ENCODE measurements at places on chromosomes 3 and 15.

- H3K27ac ChIP-seq: no peak overlapping the region
- H3K4me3 ChIP-seq: no peak overlapping the region
- H3K27me3 ChIP-seq: no peaks in the 10 kb centered on the region
- no peak for DNase-seq
- no peaks in the 10 kb centered on the region for H3K4me1 ChIP-seq
Observed at GRCh38 chr3:130299531-130299930, 45.9 kb upstream of the COL6A5 start.

GRCh38 chr3:52106951-52107611 lies 47.1 kb downstream of the POC1A start:
- no peak overlapping the region for H3K27ac ChIP-seq
- H3K27me3 ChIP-seq: no peaks in the 10 kb centered on the region
- H3K4me3 ChIP-seq: no peak overlapping the region
- no peaks in the 10 kb centered on the region for H3K36me3 ChIP-seq

- no peak overlapping the region for H3K4me3 ChIP-seq
- H3K27ac ChIP-seq: peak overlapping the region; percentile 97
- H3K27me3 ChIP-seq: no peaks in the 10 kb centered on the region
- peaks cover 12% of the 10 kb centered on the region for H3K36me3 ChIP-seq
- peak; percentile 95 for DNase-seq
- peaks cover 22% of the 10 kb centered on the region for H3K4me1 ChIP-seq
Observed at GRCh38 chr3:50600841-50601591, 10.6 kb downstream of the CISH start.

DNA sequence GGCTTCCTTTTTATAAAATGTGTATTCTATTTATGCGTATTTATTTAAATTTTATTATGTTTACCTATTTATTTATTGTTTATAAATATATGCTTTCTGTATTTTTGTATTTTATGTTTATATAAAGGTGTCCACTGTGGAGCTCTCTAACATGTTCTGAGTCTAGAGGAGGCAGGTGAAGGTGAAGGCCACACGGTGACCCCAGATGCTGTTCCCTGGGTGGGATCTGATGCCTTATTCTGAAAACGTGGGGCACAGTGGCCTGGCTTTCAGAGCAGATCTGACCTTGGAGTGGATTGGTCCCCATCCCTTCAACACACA lies 104.7 kb upstream of the SLC7A14 start:
- peaks cover 14% of the 10 kb centered on the region for H3K4me1 ChIP-seq
- no peak overlapping the region for H3K4me3 ChIP-seq
- no peak for DNase-seq
- no peaks in the 10 kb centered on the region for H3K27me3 ChIP-seq
- H3K36me3 ChIP-seq: no peaks in the 10 kb centered on the region
- peak overlapping the region; percentile 61 for H3K27ac ChIP-seq

DNA sequence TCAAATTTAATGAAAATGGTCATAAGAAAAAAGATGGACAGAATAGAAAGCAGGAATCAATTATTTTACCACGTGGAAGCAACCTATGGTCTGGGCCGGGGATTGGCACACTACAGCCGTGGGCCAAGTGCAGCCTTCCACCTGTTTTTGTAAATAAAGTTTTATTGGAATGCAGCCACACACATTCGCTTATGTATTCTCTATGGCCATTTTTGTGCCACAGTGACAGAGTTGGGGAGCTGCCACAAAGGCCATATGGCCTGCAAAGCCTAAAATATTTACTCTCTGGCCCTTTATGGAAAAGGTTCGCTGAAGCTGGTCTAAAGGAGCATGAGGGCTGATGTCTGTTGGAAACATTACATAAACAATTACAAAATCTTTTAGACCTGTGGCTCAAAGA lies 144.8 kb downstream of the TMCO5A start:
- DNase-seq: no peak
- no peak overlapping the region for H3K27ac ChIP-seq
- H3K36me3 ChIP-seq: no peaks in the 10 kb centered on the region
- no peaks in the 10 kb centered on the region for H3K4me1 ChIP-seq
- no peak overlapping the region for H3K4me3 ChIP-seq

GRCh38 chr3:184748219-184749135 lies 36.6 kb upstream of the MAGEF1 start:
- peaks cover 13% of the 10 kb centered on the region for H3K27me3 ChIP-seq
- H3K4me3 ChIP-seq: no peak overlapping the region
- peaks cover 4% of the 10 kb centered on the region for H3K4me1 ChIP-seq

DNA sequence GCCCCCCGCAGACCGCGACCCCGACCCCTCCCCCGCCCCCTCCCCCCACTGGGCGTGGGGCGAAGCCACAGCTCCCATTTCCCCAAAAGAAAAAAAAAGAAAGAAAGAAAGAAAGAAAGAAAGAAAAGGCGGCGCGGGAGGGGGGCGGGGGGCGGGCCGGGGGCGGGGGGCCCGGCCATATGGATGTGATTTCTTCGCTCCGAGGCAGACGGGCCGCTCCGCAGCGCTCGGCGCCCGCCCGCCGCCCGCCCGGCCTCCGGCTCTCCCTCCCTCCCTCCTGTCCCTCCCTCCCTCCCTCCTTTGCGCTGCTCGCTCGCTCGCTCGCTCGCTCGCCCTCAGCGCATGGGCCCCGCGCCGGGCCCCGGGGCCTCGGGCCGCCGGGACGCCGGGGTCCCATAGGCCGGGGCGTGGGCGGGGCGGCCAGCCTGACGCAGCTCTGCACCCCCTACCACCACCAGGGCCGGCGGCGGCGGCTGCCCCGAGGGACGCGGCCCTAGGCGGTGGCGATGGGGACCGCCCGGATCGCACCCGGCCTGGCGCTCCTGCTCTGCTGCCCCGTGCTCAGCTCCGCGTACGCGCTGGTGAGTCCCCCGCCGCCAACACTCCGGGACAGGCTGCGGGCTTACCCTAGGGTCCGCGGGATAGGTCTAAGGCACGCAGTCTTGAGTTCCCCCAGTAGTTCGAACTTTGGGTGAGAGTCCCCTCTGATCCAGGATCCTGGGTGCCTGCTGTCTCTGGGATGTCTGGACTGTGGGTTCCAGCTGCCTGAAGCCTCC lies 5.7 kb downstream of the PTH1R start:
- DNase-seq: no peak
- H3K4me3 ChIP-seq: peak overlapping the region; percentile 51
- no peak overlapping the region for H3K27ac ChIP-seq
- H3K27me3 ChIP-seq: peaks cover 66% of the 10 kb centered on the region
- no peaks in the 10 kb centered on the region for H3K36me3 ChIP-seq

- peaks cover 8% of the 10 kb centered on the region for H3K36me3 ChIP-seq
- peak overlapping the region; percentile 38 for H3K4me3 ChIP-seq
- DNase-seq: no peak
- H3K27me3 ChIP-seq: no peaks in the 10 kb centered on the region
Observed at GRCh38 chr3:9730657-9731205, 804 bp upstream of the BRPF1 start.

DNA sequence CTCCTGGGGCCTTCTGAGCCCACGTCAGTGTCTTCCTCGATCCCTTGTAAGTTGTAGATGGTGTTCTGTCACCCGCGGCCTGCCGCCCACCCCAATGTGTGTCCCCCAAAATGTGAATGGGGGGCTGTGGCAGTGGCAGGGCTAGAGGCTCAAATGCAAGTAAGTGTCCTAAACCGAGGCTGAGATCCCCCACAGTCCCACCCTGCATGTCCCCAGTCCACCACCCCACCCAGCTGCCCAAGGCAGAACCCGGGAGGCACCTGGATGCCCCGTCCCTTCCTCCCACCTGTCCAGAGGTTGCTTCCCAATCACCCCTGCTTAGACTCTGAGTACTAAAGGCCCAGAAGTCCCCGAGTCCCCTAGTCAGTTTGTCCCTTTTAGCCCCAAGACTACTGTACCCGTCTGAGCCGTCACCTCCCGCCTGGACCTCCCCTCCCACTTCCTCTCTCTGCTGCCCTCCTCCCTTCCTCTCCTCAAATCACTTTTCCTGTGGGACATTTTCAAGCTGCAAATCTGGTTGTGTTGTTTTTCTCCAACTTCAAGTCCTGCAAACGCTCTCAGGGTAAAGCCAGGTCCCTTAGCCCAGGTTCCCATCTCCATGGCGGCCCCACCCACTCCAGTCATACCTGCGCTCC lies 11.8 kb upstream of the PLXND1 start:
- DNase-seq: no peak
- H3K27ac ChIP-seq: no peak overlapping the region
- H3K4me1 ChIP-seq: no peaks in the 10 kb centered on the region

GRCh38 chr3:120983321-120983665 lies 75.3 kb downstream of the STXBP5L start:
- H3K4me1 ChIP-seq: no peaks in the 10 kb centered on the region
- no peaks in the 10 kb centered on the region for H3K36me3 ChIP-seq
- no peak overlapping the region for H3K4me3 ChIP-seq
- no peak overlapping the region for H3K27ac ChIP-seq
- H3K27me3 ChIP-seq: no peaks in the 10 kb centered on the region
- DNase-seq: no peak

DNA sequence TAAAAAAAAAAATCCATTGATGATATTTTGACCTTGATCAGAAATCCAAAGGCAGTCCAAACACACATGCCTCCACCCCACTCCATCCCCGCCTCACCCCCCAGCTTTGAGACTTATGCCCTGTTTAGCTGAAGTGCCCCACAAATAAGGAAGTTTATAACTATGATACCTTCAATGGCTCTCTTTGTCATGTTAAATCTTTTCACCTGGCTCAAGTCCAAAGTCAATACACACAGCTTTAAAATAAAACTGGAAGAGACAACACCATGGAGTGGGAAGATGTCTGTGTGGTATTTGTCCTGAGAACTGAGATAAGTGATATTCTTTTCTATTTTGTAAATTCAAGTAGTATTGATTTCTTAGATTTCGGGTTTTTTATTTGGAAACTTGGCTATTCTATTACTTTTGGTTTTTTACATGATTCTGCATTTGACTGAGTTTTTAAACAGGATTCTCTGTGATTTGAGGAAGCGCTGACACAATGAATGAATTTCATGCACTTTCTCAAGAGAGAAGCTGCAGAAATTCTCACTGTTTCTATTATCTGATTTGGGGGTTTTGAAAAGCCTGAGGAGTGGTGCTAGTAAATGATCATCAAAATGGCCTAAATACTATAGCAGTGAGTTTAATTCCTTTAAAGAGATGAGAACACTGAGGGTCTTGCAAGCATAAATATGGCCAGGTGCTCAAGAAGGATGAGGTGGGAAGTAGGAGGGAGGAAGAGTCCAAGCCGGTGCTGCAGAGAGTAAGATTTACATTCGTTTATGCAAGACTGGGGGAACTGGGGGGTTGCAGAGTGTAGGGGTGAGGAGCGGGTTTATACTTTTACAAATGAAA lies 5.2 kb downstream of the FOXB1 start:
- peaks cover 54% of the 10 kb centered on the region for H3K27me3 ChIP-seq
- no peak for DNase-seq
- no peak overlapping the region for H3K27ac ChIP-seq

- no peak for DNase-seq
- H3K27ac ChIP-seq: no peak overlapping the region
- H3K27me3 ChIP-seq: no peaks in the 10 kb centered on the region
- no peak overlapping the region for H3K4me3 ChIP-seq
Observed at GRCh38 chr3:126896067-126896441, 86.9 kb upstream of the PLXNA1 start.

DNA sequence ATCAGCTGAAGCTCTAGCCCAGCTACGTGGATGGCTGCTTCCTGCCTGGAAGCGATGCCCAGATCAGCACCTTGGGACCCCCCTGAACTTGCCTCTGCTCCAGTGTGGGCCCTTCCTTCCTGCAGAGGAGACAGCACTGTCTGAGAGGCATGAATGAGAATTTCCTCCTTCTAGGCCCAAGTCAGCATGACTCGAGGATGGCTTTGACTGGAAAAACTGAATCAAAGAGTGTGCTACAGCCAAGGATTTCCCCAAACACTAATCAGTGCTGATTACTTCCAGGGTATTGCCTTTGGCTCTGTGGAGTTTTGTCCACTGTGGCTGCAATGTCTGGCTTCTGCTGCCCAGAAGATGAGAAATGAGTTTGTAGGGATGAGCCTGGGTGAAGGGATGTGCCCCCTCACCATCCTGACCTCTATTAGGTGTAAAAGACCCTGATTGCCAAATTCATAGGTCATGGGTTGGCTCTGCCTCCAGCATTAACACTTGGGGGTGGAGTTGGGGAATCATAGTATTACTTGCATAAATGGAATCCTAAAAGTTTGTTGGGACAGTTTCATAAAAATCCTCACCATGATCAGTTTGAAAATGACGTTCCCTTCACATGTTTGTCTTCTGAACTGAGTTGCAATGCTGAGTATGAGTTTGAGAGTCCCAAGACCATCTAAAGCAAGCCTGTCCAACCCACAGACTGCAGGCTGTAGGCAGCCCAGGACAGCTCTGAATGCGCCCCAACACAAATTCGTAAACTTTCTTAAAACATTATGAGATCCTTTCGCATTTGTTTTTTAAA lies 36.7 kb downstream of the FLNB start:
- no peak overlapping the region for H3K4me3 ChIP-seq
- peaks cover 52% of the 10 kb centered on the region for H3K4me1 ChIP-seq
- peak overlapping the region; percentile 31 for H3K27ac ChIP-seq
- peak; percentile 36 for DNase-seq

DNA sequence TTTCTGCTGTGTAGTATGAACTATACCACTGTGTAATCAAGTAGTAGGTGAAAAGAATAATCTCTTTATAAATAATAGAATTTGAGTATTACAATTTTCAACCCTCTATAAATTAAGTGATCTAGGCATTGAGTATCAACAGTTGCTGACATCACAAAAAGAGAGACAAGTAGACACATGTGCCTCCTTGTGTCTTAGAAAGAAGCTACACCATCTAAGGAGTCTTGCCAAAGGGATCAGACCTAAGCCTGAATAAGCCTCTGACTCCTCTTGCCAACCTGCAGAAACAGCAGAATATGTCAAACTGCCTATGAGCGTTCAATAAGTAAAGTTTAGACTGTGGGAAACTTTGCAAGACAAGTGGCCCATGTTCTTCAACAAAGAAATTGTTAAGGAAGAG lies 5.8 kb upstream of the MTMR10 start:
- peaks cover 8% of the 10 kb centered on the region for H3K27me3 ChIP-seq
- H3K4me3 ChIP-seq: no peak overlapping the region
- no peaks in the 10 kb centered on the region for H3K36me3 ChIP-seq
- peaks cover 2% of the 10 kb centered on the region for H3K4me1 ChIP-seq
- no peak overlapping the region for H3K27ac ChIP-seq

- H3K36me3 ChIP-seq: no peaks in the 10 kb centered on the region
- no peak overlapping the region for H3K4me3 ChIP-seq
- H3K4me1 ChIP-seq: no peaks in the 10 kb centered on the region
Observed at GRCh38 chr3:84980011-84980410, 21.2 kb downstream of the CADM2 start.

- no peaks in the 10 kb centered on the region for H3K27me3 ChIP-seq
- no peak overlapping the region for H3K4me3 ChIP-seq
- DNase-seq: no peak
- peaks cover 6% of the 10 kb centered on the region for H3K36me3 ChIP-seq
- H3K27ac ChIP-seq: no peak overlapping the region
Observed at GRCh38 chr3:136110481-136110880, 85.7 kb downstream of the MSL2 start.

All from IMR-90 (cell line).